ENCODE measurements at places on chromosomes 1 and 21. TPM values are rescaled to one million over a fixed set of nuclear protein-coding genes. Genes with fewer than 3 reads are reported as not detected.

GRCh38 chr1:55869065-55869464, 653.9 kb upstream of the USP24 start:
- no peak for DNase-seq
- no peaks in the 10 kb centered on the region for H3K27me3 ChIP-seq
- H3K4me1 ChIP-seq = peaks cover 14% of the 10 kb centered on the region
- no peak overlapping the region for H3K4me3 ChIP-seq
- no peak overlapping the region for H3K27ac ChIP-seq
- no peaks in the 10 kb centered on the region for H3K36me3 ChIP-seq

GRCh38 chr1:205688171-205689080, 8.1 kb upstream of the SLC45A3 start:
- no peak overlapping the region for H3K4me3 ChIP-seq
- no peak overlapping the region for H3K27ac ChIP-seq
- no peaks in the 10 kb centered on the region for H3K27me3 ChIP-seq
- H3K4me1 ChIP-seq = no peaks in the 10 kb centered on the region
- DNase-seq = no peak

UBXN10 gene
- 0.49 TPM for total RNA-seq

DNA sequence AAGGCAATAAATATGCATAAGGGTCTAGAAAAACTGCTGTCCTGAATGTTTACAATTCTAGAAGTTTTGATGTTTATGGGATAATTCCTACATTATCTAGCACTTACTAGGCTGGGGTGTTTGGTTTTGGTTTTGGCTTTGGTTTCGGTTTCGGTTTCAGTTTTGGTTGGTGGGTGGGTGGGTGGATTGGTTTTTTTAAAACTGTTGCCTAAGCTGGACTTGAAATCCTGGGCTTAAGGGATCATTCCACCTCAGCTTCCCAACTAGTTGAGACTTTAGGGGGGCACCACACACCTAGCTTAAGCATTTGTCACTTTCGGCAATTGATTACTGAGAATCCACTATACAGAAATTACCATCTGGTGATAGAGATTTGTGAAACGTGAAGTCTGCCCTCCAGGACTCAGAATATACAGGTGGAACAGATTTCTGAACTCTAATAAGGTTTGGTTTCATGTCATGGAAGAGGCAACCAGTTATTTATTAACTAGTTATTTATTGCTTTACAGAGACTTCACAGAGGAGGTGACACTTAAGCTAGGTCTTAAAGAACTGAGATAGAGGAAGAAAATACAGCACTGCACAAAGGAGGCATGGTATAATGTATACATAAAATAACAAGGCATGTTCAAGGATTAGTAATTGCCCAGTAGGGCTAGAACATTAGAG, 69.6 kb downstream of the PIK3R3 start:
- H3K4me1 ChIP-seq = no peaks in the 10 kb centered on the region
- no peak overlapping the region for H3K4me3 ChIP-seq
- H3K27me3 ChIP-seq = no peaks in the 10 kb centered on the region
- H3K27ac ChIP-seq = no peak overlapping the region
- H3K36me3 ChIP-seq = no peaks in the 10 kb centered on the region
- DNase-seq = no peak

LRRC41 gene
- 58.4 TPM for total RNA-seq

GRCh38 chr1:198534548-198535418, 5.7 kb downstream of the ATP6V1G3 start:
- no peak overlapping the region for H3K27ac ChIP-seq
- DNase-seq = no peak
- no peak overlapping the region for H3K4me3 ChIP-seq
- no peaks in the 10 kb centered on the region for H3K4me1 ChIP-seq

TMEM269 gene
- total RNA-seq = not detected

- H3K4me1 ChIP-seq = peaks cover 13% of the 10 kb centered on the region
- H3K27me3 ChIP-seq = no peaks in the 10 kb centered on the region
- no peak overlapping the region for H3K4me3 ChIP-seq
- no peaks in the 10 kb centered on the region for H3K36me3 ChIP-seq
- DNase-seq = no peak
Measured at GRCh38 chr21:16408280-16408679, 678.5 kb downstream of the USP25 start.

DNA sequence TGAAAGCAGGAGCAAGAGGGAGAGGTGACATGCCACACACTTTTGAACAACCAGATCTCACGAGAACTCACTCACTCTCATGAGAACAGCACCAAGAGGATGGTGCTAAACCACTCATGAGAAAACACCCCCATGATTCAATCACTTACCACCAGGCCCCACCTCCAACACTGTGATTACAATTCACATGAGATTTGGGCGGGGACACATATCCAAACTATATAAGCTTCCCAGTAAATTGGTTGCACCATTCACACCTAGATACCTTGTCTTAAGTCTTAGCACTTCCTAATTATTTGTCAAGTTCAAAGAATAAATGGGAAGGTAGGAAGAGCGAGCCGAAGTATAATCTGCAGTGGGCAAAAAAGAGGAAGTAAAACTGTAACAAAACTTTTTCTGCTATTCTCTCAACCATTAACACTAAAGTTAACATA, 34.3 kb downstream of the AMY1C start:
- no peak overlapping the region for H3K27ac ChIP-seq
- H3K4me1 ChIP-seq = no peaks in the 10 kb centered on the region
- H3K27me3 ChIP-seq = no peaks in the 10 kb centered on the region
- DNase-seq = no peak
- H3K4me3 ChIP-seq = no peak overlapping the region

BARHL2 gene
- total RNA-seq = not detected

SLC44A3 gene
- 6.6 TPM for total RNA-seq

- no peaks in the 10 kb centered on the region for H3K36me3 ChIP-seq
- H3K4me3 ChIP-seq = no peak overlapping the region
- H3K4me1 ChIP-seq = peaks cover 44% of the 10 kb centered on the region
- H3K27ac ChIP-seq = no peak overlapping the region
Measured at GRCh38 chr1:156801409-156802121, 15.1 kb downstream of the SH2D2A start.

FMN2 gene
- not detected for total RNA-seq

GRCh38 chr1:23810818-23811540, 10.4 kb upstream of the GALE start:
- no peaks in the 10 kb centered on the region for H3K4me1 ChIP-seq
- peaks cover 37% of the 10 kb centered on the region for H3K36me3 ChIP-seq
- DNase-seq = no peak

DNA sequence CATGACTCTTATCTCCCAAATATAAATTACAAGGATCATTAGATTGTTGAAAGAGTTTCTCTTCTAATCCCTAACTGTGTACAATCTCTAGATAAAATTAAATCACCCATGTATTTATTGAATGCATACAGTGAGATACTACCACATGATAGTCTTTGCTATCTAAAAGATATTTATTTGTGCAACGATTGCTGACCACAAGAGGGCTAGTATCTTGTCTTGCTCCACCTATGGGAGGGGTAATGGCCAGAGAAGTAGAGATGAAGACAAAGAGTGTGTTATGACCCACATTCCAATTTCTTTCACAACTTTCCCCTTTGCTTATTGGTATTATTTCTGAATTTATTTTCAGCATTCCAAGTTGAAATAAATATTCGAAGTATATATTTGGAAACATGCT, 13.7 kb downstream of the PYHIN1 start:
- H3K27ac ChIP-seq = no peak overlapping the region
- H3K27me3 ChIP-seq = no peaks in the 10 kb centered on the region
- H3K4me1 ChIP-seq = no peaks in the 10 kb centered on the region
- DNase-seq = no peak
- no peaks in the 10 kb centered on the region for H3K36me3 ChIP-seq

DNA sequence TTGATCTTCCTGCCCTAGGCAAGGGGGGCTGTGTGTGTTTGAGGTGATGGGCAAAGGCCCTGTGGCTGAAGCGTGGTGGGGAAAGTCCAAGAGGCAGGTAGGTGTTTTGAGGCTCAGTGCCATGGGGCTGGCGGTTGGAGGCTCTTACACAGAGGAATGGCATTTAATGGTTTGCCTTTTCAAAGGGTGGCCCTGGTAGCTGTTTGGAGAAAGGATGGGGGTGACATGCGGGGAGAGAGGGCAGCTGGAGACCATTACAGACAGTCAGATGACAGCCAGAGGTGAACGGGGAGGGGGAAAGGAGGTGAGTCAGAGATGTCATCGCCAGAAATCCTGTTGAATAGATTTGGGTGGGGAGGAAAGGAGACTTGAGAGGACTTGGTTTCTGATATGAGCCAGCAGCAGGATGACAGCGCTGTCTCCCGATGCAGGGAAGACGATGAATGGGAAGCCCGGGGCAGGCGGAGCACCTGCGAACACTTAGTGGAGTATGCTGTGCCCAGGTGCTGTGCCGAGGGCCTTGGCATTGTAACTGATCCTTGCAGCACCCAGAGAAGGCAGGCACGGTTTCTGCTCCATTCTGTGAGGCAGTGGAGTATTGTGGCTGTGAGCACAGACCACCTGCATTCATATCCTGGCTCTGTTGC, 56.3 kb downstream of the MAN1C1 start:
- H3K4me3 ChIP-seq = no peak overlapping the region
- H3K4me1 ChIP-seq = peaks cover 35% of the 10 kb centered on the region
- no peak overlapping the region for H3K27ac ChIP-seq
- no peaks in the 10 kb centered on the region for H3K27me3 ChIP-seq
- H3K36me3 ChIP-seq = no peaks in the 10 kb centered on the region

DNA sequence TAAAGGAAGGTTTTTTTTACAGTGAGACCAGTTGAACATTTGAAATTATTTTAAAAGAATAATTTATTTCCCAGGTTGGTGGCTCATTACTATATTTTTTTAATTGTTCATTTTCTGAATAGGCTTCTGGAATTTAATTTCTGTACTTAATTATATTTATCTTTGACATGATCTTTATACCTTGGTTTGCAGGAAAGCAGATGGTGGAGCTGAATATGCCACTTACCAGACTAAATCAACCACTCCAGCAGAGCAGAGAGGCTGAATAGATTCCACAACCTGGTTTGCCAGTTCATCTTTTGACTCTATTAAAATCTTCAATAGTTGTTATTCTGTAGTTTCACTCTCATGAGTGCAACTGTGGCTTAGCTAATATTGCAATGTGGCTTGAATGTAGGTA, 41.5 kb downstream of the CD46 start:
- H3K27me3 ChIP-seq = no peaks in the 10 kb centered on the region
- H3K4me1 ChIP-seq = peaks cover 9% of the 10 kb centered on the region
- H3K4me3 ChIP-seq = no peak overlapping the region
- DNase-seq = no peak

GRCh38 chr1:236774926-236775325, 20.2 kb upstream of the MTR start:
- no peaks in the 10 kb centered on the region for H3K27me3 ChIP-seq
- H3K4me1 ChIP-seq = no peaks in the 10 kb centered on the region
- H3K36me3 ChIP-seq = no peaks in the 10 kb centered on the region
- no peak for DNase-seq
- H3K4me3 ChIP-seq = no peak overlapping the region
- H3K27ac ChIP-seq = no peak overlapping the region

- H3K4me3 ChIP-seq = no peak overlapping the region
- no peaks in the 10 kb centered on the region for H3K4me1 ChIP-seq
- no peak for DNase-seq
- no peaks in the 10 kb centered on the region for H3K36me3 ChIP-seq
- H3K27ac ChIP-seq = no peak overlapping the region
Measured at GRCh38 chr1:187948170-187948794, 1119.5 kb downstream of the PLA2G4A start.
